ENCODE measurements at places on chromosomes 5 and 9.

DNA sequence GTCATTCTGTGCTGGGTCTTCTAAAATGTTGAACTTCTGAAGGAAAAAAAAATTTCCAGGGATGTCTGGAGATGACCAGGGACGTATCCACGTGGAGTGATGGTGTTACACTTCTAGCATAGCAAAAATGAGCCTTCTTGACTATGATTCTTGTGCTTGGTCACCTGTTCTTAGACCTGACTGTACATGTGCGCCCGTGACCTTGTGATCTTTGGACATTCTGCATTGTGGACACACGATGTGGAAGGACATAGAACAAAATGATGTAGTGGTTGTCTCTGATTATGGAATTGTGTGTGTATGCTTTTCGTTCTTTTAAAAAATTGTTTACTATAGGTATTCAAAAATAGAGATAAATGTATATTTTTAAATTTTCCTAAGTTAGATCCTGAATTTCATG, 61.0 kb downstream of the SNX30 start:
- no peaks in the 10 kb centered on the region for H3K27me3 ChIP-seq
- H3K4me1 ChIP-seq: no peaks in the 10 kb centered on the region
- no peak overlapping the region for H3K27ac ChIP-seq
- DNase-seq: no peak
- no peak overlapping the region for H3K4me3 ChIP-seq
- no peaks in the 10 kb centered on the region for H3K36me3 ChIP-seq

DNA sequence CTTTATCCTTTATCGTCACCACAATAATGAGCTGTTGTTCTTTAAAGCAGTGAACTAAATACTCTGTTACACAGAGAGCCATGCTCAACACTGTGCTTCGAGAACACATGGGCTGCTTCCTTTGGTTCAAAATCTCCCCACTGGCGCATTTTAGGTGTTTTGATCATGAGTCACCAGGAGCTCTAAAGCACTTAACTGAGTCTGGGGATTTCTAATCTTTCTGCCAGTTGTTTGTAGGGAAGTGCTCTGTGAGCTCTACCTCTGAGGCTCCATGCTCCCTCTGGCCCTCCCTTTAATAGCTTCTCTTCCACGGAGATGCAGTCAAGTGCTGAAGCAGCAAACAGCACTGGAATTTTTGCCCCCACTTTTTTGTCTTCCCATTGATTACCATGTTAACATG, 17.0 kb downstream of the ERAP2 start:
- H3K4me3 ChIP-seq: no peak overlapping the region
- no peak for DNase-seq
- H3K27ac ChIP-seq: peak overlapping the region; percentile 9
- peaks cover 3% of the 10 kb centered on the region for H3K27me3 ChIP-seq
- H3K36me3 ChIP-seq: no peaks in the 10 kb centered on the region

GRCh38 chr5:19584131-19584530, 403.9 kb downstream of the CDH18 start:
- no peaks in the 10 kb centered on the region for H3K27me3 ChIP-seq
- no peak for DNase-seq
- no peaks in the 10 kb centered on the region for H3K4me1 ChIP-seq
- no peaks in the 10 kb centered on the region for H3K36me3 ChIP-seq
- H3K27ac ChIP-seq: no peak overlapping the region

DNA sequence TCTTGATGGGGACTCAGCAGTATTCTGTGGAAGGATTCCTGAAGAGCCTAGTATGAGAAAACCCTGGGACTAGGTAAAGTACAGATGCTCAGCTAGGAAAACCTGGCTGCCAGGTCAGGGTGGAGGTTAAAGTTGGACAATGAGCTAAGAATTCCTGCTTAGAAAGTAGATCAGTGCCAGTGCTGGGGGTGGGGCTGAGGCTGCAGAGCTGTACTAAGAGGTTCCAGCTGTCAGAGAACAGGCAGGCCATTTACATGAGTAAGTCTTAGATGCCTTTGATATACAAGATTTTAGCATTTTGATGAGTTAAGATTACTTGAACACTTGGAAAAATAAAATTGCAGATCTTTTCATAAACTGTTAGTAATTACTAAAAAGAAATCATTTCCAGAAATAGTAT, 332.3 kb upstream of the NUDT12 start:
- H3K36me3 ChIP-seq: no peaks in the 10 kb centered on the region
- no peak overlapping the region for H3K27ac ChIP-seq
- H3K27me3 ChIP-seq: no peaks in the 10 kb centered on the region
- no peak overlapping the region for H3K4me3 ChIP-seq
- peaks cover 3% of the 10 kb centered on the region for H3K4me1 ChIP-seq

- H3K4me3 ChIP-seq: peak overlapping the region; percentile 85
- DNase-seq: no peak
- H3K4me1 ChIP-seq: peaks cover 2% of the 10 kb centered on the region
- H3K27ac ChIP-seq: no peak overlapping the region
These were observed 536 bp upstream of the STX17 start for GRCh38 chr9:99905833-99906402.

DNA sequence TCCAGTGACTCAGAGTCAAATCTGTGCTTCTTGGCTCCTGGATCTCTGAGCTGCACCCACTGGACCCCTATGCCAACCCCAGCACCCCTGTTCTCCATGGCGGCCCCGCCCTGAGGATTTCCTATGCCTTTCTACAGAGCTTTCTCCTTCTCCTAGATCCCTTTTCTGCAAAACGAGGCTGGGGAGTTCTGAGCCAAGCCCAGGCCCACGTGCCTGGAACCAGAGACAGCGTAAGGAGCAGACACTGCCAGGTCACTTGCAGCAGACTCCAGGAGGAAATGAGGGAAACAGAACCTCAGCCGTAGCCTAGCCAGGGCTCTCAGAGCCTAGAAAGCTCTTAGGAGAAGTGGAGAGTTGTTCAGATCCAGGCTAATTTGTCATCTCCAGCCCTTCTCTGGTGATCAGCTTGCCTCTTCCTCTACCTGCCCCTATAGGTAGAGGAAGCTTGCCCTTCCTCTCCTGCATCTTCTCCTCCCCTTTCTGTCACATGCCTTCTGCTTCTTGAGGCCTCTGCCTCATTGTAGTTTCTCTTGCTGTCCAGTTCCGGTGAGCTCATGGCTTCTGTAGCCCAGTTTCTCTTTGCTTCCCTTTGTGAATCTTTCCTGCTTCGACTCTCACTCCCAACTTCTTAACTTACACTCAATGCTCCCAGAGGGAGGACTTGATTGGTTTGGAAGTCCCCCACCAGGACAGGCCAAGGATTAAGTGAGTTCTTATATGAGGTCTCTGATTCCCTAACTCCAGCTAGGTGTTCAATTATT, 163.4 kb downstream of the RGS3 start:
- no peak overlapping the region for H3K4me3 ChIP-seq
- H3K4me1 ChIP-seq: peaks cover 19% of the 10 kb centered on the region
- no peaks in the 10 kb centered on the region for H3K27me3 ChIP-seq
- no peak for DNase-seq
- H3K27ac ChIP-seq: no peak overlapping the region
- H3K36me3 ChIP-seq: no peaks in the 10 kb centered on the region

DNA sequence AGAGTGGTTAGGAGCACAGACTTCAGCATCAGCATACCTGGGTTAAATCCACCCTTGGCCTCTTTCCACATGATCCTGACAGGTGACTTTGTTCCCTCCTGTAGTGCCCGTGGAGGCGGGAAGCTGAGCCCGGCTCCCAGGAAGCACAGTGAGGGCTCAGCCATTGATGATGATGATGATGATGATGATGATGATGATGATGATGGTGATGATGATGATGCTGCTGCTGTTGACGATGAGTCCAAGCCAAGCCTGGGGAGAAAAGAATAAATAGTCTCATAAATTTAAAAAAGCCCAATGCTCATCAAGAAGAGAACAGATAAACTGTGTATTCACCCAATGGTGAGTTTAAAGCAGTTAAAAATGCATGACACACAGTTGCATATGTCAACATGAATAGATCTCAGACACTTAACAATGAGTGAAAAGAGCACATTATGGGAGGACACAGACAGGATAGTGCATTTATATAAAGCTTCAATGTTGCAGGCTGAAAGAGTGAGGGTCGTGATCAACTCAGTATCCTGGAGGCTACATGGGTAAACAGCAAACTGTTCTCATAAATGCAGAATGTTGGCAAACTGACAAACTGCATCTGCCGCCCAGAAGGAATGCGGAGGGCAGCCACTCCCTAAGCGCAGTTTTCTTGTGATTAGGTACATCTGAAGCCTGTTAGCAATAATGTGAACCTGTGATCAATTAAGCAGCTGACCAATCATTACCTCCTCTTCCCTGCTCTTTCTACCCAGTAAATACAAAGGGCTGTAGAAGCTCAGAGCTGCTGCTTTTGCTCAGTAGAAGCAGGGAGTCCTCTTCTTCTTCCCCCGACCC, 11.7 kb upstream of the CFAP157 start:
- peaks cover 8% of the 10 kb centered on the region for H3K36me3 ChIP-seq
- no peak for DNase-seq
- H3K27me3 ChIP-seq: peaks cover 16% of the 10 kb centered on the region
- peaks cover 7% of the 10 kb centered on the region for H3K4me1 ChIP-seq

DNA sequence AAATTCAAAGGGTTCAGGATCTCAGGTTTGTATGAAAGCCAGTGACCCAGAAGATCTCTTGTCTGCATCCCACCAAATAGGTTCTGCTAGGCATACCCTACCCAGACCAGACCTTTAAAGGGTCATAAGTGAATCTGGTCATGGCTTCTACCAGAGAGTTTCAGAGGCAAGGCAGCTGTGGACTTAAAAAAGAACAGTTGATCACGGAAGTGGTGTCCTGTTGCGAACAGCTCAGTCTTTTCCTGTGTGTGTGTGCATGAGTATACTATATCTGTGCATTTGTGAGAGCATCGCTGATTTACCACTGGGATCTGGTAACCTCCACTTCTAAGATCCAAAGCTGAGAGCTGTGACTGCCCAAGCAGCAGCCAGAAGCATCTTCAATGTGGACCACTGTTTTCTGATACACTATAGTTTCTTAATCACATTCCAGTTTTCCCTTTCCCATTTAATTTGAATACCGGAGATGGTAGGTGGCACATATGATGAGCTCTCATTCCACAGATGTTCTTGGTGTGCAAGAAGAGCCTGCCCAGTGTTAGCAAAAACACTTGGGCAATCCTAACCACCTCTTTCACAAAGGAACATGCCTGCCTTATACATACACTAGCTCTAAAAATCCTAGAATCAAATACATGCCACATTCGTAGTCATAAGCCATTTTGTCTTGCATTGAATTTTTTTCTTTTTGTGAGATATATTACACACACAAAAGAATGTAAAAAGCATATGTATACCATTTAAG, 36.2 kb upstream of the OR2S2 start:
- no peaks in the 10 kb centered on the region for H3K4me1 ChIP-seq
- no peak for DNase-seq
- no peak overlapping the region for H3K27ac ChIP-seq
- H3K27me3 ChIP-seq: no peaks in the 10 kb centered on the region

DNA sequence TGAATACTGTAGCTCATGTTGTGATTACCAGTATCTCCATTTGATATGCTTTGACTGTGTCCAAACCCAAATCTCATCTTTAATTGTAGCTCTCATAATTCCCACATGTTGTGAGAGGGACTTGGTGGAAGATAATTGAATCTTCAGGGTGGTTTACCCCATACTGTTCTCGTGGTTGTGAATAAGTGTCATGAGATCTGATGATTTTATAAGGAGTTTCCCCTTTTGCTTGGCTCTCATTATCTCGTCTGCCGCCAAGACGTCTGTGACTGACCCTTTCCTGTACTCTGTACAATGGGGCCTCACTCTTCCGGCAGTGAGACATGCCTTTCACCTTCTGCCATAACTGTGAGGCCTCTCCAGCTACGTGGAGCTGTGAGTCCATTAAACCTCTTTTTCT, 59.3 kb downstream of the TRIO start:
- H3K27me3 ChIP-seq: no peaks in the 10 kb centered on the region
- peaks cover 39% of the 10 kb centered on the region for H3K4me1 ChIP-seq
- no peaks in the 10 kb centered on the region for H3K36me3 ChIP-seq
- DNase-seq: no peak
- no peak overlapping the region for H3K4me3 ChIP-seq

GRCh38 chr9:130536701-130537107, 42.7 kb upstream of the FUBP3 start:
- no peaks in the 10 kb centered on the region for H3K36me3 ChIP-seq
- no peak for DNase-seq
- H3K4me1 ChIP-seq: peaks cover 24% of the 10 kb centered on the region

GRCh38 chr5:179623906-179624741, 653 bp upstream of the HNRNPH1 start:
- peaks cover 18% of the 10 kb centered on the region for H3K4me1 ChIP-seq
- H3K27ac ChIP-seq: peak overlapping the region; percentile 98
- peaks cover 16% of the 10 kb centered on the region for H3K27me3 ChIP-seq
- peak; percentile 34 for DNase-seq
- peaks cover 9% of the 10 kb centered on the region for H3K36me3 ChIP-seq

- peaks cover 11% of the 10 kb centered on the region for H3K4me1 ChIP-seq
- peaks cover 2% of the 10 kb centered on the region for H3K27me3 ChIP-seq
- H3K4me3 ChIP-seq: no peak overlapping the region
- no peaks in the 10 kb centered on the region for H3K36me3 ChIP-seq
- H3K27ac ChIP-seq: no peak overlapping the region
These were observed 197.3 kb upstream of the ADAMTS16 start for GRCh38 chr5:4942831-4943178.

GRCh38 chr5:69494452-69494851, 1.9 kb downstream of the OCLN start:
- H3K27ac ChIP-seq: no peak overlapping the region
- peaks cover 7% of the 10 kb centered on the region for H3K27me3 ChIP-seq
- no peak for DNase-seq
- H3K4me1 ChIP-seq: no peaks in the 10 kb centered on the region
- no peaks in the 10 kb centered on the region for H3K36me3 ChIP-seq

GRCh38 chr5:79582186-79582585, 30.1 kb upstream of the TENT2 start:
- peaks cover 7% of the 10 kb centered on the region for H3K4me1 ChIP-seq
- H3K27ac ChIP-seq: no peak overlapping the region
- DNase-seq: no peak
- H3K27me3 ChIP-seq: no peaks in the 10 kb centered on the region
- no peaks in the 10 kb centered on the region for H3K36me3 ChIP-seq

GRCh38 chr9:126119731-126120130, 206.9 kb upstream of the MVB12B start:
- H3K27ac ChIP-seq: no peak overlapping the region
- peaks cover under 1% of the 10 kb centered on the region for H3K4me1 ChIP-seq

GRCh38 chr5:117590944-117591343, 1016.3 kb upstream of the SEMA6A start:
- no peak overlapping the region for H3K4me3 ChIP-seq
- H3K27ac ChIP-seq: no peak overlapping the region
- peaks cover 2% of the 10 kb centered on the region for H3K27me3 ChIP-seq
- no peak for DNase-seq
- no peaks in the 10 kb centered on the region for H3K36me3 ChIP-seq
- H3K4me1 ChIP-seq: no peaks in the 10 kb centered on the region

- H3K4me1 ChIP-seq: no peaks in the 10 kb centered on the region
- H3K36me3 ChIP-seq: no peaks in the 10 kb centered on the region
- DNase-seq: no peak
- no peak overlapping the region for H3K4me3 ChIP-seq
- no peak overlapping the region for H3K27ac ChIP-seq
These were observed 57.3 kb downstream of the ARSB start for GRCh38 chr5:78927657-78928282.

GRCh38 chr9:1171546-1171945, 121.4 kb downstream of the DMRT2 start:
- no peak for DNase-seq
- no peaks in the 10 kb centered on the region for H3K27me3 ChIP-seq
- no peaks in the 10 kb centered on the region for H3K36me3 ChIP-seq
- H3K27ac ChIP-seq: no peak overlapping the region
- H3K4me1 ChIP-seq: peaks cover 2% of the 10 kb centered on the region
- H3K4me3 ChIP-seq: no peak overlapping the region

Measured in glutamatergic neuron (in vitro differentiated cells).